ENCODE measurements at places on chromosomes 2 and 18. TPM values are rescaled to one million over a fixed set of nuclear protein-coding genes. Genes with fewer than 3 reads are reported as not detected.

ANKRD23 gene
- 1.3 TPM for total RNA-seq

GCC2 gene
- total RNA-seq, result 26.2 TPM

DES gene
- total RNA-seq, result 7.2 TPM

M1AP gene
- not detected for total RNA-seq

RUFY4 gene
- not detected for total RNA-seq

ZNF804A gene
- total RNA-seq, result 5.2 TPM

ADAM17 gene
- 42.5 TPM for total RNA-seq

DQX1 gene
- not detected for total RNA-seq

CD226 gene
- 1.1 TPM for total RNA-seq

TTLL4 gene
- 25.8 TPM for total RNA-seq

CHCHD5 gene
- total RNA-seq, result 17.5 TPM

C1QL2 gene
- total RNA-seq, result not detected

KIF5C gene
- 0.14 TPM for total RNA-seq

TEX44 gene
- total RNA-seq, result not detected

LAMA1 gene
- 12.5 TPM for total RNA-seq

ZAP70 gene
- total RNA-seq, result not detected

GNLY gene
- not detected for total RNA-seq

HOXD3 gene
- 2.6 TPM for total RNA-seq

PPM1B gene
- total RNA-seq, result 43.3 TPM

IL1R2 gene
- total RNA-seq, result not detected

BCL11A gene
- 1.6 TPM for total RNA-seq

ORC2 gene
- total RNA-seq, result 20.5 TPM

SIGLEC15 gene
- 1.1 TPM for total RNA-seq

CDH19 gene
- not detected for total RNA-seq

USP40 gene
- total RNA-seq, result 37.9 TPM

RAMP1 gene
- total RNA-seq, result 13.2 TPM

ABCG5 gene
- total RNA-seq, result not detected

DSG1 gene
- not detected for total RNA-seq

PLGLB1 gene
- 1.0 TPM for total RNA-seq

AMER3 gene
- total RNA-seq, result not detected

LBH gene
- total RNA-seq, result 2.4 TPM

KIF1A gene
- not detected for total RNA-seq

ARHGEF4 gene
- 1.0 TPM for total RNA-seq

SULT1C2 gene
- total RNA-seq, result not detected

VSNL1 gene
- 0.22 TPM for total RNA-seq

GRB14 gene
- not detected for total RNA-seq

CRACDL gene
- total RNA-seq, result not detected

C1GALT1C1L gene
- total RNA-seq, result 0.29 TPM

SKA1 gene
- total RNA-seq, result 2.0 TPM

MYO5B gene
- 0.66 TPM for total RNA-seq

TRAK2 gene
- 30.0 TPM for total RNA-seq

FKBP1B gene
- total RNA-seq, result 2.0 TPM

GBX2 gene
- total RNA-seq, result 0.66 TPM

GALR1 gene
- total RNA-seq, result not detected

Measured in placental pericyte (primary cell).